ENCODE measurements at places on chromosomes 7 and 10.

DNA sequence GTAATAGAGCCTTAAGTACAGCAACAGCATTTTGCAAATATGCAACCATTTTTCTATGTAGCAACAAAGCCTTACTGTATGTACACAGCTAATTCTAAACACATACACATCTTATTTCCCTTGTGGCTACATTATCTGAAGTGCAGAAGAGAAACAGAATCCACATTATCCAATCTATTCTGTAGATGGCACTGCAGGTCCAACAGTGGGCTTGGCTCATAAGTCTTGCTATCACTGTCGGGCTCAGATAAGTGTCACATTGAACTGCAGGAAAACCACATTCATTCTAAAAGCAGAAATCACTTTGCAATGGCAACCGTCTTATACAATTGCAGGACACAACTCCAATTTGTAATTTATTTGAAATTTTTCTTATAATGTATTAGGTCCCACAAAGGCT, 109.8 kb upstream of the NOBOX start:
- peak; percentile 37 for DNase-seq

- no peak for DNase-seq
Observed at GRCh38 chr10:69086001-69086509, 1.8 kb upstream of the SRGN start.

DNA sequence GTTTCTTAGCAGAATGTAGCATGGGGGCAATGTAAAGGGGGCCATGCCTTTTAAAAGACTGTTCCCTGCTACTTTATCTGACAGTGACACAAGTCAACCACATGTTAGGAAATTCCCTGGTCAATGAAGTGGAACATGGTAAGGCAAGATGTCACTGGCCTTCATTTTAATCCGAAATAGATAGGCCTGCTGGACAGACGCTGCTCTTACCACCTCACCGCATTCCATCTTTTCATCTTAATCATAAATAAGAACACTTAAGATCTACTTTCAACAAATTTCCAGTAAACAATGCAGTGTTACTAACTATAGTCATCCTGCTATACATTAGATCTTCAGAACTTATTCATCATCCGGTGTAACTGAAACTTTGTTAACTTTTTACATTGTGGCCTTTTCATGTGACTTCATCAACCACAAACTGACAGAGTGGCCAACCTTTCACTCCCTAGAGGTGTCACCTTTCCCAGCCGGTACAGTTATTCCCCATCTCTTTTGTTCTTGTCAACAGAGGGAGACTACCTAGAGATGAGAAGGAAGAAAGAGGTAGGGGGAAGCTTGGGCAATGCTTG, 15.6 kb downstream of the ASB4 start:
- no peak for DNase-seq

DNA sequence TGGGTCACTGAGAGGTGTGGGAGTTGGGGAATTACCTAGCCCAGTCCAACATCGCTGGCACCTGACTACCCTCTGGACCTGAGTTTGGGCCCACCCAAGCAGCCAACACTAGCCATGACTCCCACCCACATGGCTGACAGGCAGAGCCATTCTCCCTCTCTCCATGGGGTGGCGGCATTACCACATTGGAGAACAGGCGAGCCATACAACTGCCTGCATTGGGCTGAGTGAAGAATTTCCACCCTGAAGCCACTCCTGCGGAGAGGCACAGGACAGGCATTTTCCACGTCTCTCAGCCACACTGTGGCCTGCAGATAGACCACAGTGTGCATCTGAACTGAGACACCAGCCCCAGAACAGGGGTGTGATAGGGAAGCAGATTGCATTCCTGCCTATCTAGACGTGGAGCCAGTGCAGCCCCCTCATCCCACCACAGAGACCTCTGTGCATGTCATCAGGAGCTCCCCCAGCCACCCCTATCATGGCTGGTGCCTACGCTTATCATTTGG, 58.2 kb upstream of the ANTXRL start:
- no peak for DNase-seq

- DNase-seq = no peak
Observed at GRCh38 chr7:80771523-80771922, 133.1 kb downstream of the CD36 start.
